ENCODE measurements at places on chromosomes 12 and 14.

DNA sequence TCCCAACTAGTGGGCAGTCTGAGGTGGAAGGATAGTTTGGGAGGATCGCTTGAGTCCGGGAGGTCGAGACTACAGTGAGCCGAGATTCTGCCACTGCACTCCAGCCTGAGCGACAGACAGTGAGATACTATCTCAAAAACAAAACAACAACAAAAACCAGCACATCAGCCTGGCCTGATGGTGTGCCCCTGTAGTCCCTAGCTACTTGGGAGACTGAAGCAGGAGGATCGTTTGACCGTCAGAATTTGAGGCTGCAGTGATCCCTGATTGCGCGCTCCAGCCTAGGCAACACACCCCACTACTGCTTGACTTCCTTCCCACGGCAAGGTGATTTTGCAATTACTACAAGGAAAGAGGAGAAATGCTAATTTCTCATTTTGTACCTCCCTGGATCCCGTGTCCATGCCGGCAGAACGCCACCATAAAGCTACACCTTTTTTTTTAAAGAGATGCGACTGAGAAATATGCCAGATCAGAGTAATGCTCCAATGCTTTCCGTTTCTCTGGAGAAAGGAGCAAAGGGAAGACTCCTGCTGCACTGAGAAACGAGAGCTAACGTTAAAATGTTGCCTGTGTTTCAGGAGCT, 672 bp upstream of the SCFD1 start:
- peak; percentile 4 for DNase-seq

DNA sequence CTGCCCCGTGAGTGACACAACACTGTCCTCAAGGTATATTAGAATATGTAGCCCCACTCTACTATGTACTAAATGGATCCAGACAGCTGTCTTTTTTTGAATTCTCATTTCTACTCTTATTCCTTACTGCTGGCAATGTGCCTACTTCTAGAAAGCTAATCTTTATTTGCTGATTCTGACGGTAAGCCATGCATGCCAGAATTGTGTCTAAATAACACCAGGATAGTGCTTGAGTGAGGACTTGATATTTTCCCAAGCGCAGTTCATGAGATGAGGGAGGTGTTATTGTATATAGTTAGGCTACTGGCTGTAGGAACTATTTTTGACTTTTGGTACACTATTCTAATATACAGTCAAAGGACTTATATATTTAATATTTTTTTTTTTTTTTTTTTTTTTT, 316.2 kb upstream of the NAV3 start:
- DNase-seq = no peak

- no peak for DNase-seq
These were observed 17.4 kb upstream of the ANKRD33 start for GRCh38 chr12:51870504-51870903.

DNA sequence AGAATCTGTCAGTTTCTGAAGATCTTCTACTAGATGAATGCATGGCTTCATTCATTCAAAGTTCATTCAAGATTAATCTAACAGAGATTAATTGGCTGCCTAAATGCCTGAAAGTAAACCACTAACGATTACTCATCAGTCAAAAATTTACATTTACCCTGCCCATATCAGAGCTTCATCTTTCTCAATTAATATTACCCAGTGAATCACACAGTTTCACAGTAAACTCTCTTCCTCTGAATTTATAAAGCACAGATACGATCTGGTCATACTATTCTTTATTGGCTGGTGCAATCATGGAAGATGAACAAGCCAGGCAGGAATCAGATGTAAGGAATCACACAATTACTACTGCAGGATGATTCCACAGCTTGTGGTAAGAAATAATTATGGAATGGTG, 377.7 kb downstream of the SLC16A7 start:
- no peak for DNase-seq

GRCh38 chr14:28870033-28870564, 103.5 kb downstream of the FOXG1 start:
- DNase-seq = no peak

DNA sequence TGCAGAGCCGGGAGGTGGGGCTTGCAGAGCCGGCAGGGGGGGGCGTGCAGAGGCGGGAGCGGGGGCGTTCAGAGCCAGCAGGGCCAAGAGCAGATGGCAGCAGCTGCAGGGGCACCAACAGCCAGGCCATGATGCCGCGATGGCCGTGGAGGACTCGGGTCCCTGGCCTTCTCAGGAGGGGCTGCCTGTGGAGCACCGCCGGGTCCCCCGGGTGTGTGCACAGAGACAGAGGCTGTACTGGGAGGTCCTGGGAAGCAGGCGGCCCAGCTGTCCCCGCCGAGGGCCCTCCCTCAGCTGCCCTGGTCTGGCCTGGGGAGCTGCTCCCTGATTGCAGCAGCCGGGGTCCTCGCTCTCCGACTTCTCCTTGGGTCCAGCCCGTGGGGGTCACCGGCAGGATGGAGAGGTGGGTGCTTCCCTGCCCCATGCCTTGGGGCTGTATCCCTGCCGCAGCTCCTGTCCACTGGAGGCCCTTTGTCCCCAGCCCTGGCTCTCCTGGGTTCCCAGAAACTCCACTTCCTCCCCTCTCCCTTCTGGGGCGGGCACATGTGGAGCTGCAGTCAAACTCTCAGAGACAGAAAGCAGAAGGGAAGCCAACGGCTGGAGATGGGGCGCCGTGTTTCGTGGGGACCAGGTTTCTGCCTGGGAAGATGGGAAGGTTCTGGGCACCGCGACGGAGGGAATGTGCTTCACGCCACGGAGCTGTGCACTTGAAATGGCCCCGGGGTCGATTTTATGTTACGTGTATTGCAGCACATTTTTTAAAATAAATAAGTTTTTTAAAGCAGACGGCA, 75.8 kb upstream of the GALNT9 start:
- DNase-seq = no peak
